Fibroblast of skin of left biceps (primary cell): ENCODE measurements at places on chromosomes 3 and 15.

- no peak for DNase-seq
Measured at GRCh38 chr3:5690904-5691532, 503.5 kb downstream of the EDEM1 start.

- no peak for DNase-seq
Measured at GRCh38 chr3:185400866-185401265, 37.9 kb downstream of the MAP3K13 start.

DNA sequence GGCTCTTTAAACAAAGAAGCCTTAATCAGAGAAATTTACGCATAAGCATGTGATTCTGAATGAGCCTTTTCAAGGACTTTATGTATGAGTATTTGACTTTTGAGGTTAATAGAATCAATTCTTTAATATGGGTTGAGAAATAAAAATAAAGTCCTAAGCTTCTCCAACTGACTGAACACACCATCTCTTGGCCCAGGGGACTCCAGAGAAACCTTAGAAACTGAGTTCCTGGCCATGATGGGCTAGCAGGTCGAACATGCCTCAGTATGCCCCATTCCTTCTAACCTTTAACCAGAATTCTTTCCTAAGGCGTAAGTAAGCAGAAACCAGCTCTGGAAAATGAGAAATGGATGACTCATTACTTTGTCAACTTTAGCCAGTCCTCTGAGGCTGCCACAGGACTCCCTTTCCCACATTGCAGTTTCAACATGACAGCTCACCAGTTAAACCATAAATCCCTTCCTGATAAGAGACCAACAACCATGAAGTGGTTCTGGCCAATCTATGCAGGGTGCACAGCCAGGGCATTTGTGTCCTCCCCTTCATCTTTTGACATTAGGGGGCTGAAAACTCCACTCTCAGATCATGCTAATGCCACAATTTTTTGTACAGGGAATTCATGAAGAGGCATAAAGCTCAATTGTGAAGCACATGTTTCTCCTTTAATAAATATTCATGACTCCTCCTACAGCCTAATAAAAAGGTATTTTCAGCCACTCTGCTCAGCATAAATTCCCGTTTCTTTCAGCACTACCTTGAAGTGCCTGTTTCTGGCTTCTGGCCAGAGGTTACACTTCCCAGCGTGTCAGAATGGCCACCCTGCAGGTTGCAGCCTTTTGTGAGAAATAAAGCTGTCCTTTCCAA lies 33.3 kb downstream of the TM4SF18 start:
- DNase-seq, result peak; percentile 60

GRCh38 chr15:100934726-100935125 lies 15.6 kb downstream of the LRRK1 start:
- DNase-seq, result no peak

DNA sequence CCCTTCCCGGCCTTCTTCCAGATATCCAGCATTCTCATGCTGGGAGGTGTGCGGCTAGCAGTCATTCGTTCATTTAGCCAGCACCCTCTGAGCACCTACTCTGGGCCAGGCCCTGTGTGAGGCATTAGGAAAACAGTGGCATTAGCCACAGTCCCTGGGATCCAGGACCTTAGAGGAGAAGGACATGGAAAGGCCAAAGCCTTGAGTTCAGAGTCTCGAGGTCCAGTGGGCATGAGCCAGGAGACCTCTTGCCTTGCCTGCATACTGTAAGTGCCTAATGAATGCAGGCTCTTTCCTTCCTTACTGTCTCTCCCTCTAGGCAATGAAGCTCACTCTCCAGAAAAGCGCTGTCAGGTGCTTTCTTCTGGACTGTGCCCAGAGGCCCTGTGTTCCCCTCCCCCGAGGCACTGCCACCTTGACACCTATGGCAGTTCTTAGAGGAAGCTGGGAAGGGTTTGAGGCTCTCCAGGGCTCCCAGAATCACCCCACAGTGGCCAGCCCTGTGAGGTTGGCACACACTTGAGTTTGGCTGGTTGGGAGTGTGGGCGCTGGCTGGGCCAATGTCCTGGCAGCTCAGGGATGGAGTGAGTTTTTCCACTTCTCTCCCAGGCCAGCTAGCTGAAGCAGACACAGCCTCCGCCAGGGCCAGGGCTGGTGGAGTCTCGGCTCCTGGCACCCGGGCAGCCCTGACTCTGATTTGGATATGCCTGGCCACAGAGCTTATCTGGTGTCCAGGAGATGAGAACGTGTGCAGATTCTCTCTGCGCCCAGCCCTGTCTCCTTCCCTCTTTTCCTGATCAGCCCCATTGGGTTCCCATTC lies 5.4 kb downstream of the CORO2B start:
- DNase-seq, result no peak

GRCh38 chr3:172287937-172288477 lies 160.2 kb downstream of the GHSR start:
- no peak for DNase-seq

DNA sequence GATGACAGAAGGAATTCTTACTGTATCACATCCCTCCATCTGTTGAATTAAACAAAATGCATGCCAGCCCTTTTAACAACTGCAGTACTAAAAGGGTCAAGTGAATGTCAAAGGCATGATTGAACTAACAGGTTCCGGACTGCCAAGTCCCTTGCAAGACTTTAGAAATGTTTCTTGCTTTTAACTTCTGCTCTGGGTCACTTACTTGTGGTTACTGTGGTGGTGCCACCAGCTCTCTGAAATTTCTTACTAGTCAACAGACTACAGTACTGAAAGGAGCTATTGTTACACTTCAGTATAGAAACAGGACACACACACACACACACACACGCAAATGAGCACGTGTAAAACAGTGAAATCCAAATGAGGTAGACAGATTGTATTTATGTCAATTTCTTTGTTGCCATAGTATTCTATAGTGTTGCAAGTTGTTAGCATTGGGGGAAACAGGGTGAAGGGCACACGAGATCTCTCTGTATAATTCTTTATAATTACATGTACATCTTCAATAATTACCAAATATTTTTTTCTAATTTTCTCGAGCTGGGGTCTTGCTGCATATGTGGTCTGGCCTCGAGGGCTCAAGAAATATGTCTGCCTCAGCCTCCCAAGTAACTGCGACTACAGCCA lies 79.9 kb upstream of the SLC25A26 start:
- no peak for DNase-seq

GRCh38 chr15:77892335-77892734 lies 185.2 kb downstream of the TBC1D2B start:
- DNase-seq, result no peak

- DNase-seq, result no peak
Measured at GRCh38 chr15:92277776-92278175, 115.9 kb upstream of the ST8SIA2 start.

DNA sequence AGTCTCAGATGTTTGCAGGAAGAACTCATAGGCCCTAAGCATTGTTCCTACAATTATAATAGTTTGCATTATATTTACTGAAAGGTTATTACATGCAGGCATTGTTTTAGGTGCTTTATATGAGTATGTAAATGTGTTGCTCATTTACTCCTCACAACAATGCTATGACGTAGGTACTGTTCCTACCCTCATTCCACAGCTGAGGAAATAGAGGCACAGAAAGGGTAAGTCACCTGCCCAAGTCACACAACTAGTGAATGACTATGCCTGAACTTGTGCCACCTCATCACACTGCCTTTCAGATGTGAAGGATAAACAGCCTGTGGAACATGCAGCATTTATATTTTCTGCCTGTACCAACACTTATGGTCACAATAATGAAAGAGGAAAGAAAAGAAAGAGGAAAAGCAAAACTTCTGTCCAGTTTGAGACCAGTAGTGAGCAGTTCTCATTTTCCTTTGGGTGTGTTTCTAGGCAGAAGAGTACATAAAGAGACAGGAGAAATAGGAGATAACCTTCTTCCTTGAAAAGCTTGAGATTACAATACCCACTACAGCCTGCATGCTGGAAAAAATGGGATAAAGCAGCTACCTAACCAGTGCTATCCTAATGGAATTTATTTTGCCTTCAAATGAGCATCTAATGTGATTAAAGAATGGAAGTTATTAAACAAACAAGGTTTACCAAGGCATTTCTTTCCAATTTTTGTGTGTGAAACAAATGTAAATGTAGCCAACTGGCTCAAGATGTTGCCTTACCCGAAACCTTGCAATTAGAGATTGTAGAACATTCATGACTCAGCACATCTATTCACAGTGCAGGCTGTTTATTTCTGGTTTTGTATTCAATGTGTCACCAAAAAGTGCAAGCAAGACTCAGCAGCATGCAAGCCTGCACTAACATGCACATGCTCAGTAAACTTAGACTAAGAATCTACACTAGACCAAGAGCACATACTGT lies 20.5 kb upstream of the ENTPD3 start:
- DNase-seq, result no peak

DNA sequence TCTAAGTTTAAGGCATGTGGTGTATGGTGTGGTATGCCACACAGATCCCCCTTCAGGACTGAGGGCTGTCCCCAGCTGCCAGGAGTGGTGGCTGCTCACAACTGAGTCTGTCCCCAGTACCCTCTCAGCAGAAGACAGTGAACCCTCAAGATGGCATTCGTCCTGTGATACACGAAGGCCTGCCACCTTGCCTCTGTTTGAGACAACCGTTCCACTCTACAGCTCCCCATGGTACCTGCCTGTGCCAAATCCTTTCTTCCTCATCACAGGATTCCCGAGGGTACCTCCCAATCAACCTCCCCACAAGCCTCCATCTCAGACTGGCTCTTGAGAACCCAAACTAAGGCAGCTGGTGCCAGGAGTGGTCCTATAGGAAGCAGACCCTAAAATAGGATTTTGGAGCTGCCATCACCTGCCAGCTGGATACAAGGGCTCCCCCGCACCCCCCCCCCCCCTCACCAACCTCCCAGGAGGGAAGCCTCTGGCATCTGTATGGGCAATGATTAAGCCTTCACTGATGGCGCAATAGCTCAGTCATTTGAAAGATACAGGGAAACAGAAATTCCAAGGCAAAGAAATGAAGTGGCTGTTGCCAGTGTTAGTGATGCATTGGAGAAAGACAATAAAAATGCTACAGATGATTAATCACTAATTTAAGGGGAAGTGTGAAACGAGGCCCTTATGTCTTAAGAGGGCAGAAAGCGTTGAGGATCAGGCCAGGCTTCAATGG lies 230.0 kb upstream of the LYSMD4 start:
- DNase-seq, result peak; percentile 23

GRCh38 chr15:48191574-48192225 lies at the start of gene CTXN2:
Gene CTXN2 (plus strand): TSS chr15:48191665. CDS start chr15:48201301, 9,636 bp downstream.
- no peak for DNase-seq
